ENCODE measurements at places on chromosomes 6 and 20.

DNA sequence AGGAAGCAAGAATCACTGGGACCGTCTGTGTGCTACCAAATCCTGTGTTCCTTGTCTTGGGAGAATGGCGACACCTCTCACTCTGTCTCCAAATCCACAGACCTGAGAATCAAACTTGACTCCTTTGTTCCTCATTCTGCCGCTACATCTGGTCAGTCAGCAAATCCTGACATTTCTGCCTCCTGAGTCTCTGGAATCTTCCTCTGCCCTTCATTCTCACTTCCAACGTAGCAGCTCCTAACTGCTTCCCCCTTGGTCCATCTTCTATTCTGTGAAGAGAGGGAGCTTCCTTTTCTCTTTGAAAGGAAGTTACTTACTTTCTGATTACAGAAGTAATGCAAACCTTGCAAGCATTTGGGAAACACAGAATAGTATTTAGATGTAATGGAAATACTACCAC, 37.7 kb downstream of the SYTL3 start:
- DNase-seq = no peak

DNA sequence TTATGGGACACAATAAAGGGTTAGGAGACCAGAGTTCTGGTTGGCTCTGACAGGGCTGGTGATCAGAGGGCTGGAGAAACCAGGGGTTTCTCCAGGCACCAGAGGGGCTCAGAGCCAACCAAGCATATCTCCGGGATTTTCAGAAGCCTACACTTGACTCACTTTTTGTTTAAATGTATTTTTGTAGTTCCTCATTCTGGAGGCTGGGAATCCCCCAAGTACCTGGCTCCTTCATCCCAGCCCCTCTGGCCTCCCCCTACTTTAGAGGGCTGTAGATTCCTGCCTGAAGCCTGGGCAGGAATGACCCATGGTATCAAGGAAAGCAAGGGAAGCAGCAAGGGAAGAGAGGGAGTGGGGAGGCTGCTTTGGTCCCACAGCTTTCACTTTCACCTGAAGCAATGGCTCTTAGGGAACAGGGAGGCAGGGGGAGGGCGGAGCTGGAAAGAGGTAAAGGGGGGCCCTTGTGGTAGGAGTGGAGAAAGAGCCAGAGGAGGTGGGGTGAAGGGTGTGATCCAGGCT, 973 bp downstream of the CD40 start:
- no peak for DNase-seq

GRCh38 chr6:3410385-3411360, 46.2 kb downstream of the SLC22A23 start:
- DNase-seq = no peak

DNA sequence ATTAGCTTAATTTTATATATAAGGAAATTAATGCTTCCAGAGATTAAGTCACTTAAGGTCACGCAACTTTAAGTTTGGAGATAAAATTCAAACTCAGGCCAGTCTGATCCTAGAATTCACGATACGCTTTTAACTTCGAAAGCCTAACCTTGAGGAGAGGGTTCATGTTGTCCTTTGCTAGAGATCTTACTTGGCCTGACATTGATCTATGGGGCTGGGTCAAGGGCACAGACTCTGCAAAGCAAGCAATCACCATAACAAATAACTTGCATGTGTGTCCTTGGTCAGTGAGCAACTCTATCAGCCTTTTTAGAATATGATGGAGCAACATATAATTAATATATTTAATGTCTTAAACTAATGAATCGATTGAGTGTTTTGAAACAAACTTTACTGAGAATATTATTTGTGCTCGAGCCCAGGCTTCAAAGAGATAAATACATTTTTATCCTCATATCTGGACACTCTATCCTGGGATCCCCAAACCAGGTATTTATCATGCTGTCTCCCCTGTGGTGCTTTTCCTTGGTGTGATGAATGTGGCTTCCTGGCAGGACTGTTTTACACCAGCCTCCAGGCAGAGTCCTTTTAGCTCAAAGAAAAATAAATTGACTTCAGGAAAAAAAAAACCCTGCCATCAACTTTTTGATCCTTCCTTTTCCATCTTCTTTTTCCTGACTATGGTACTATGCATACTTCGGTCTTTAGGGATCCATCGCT, 29.1 kb downstream of the RPS12 start:
- no peak for DNase-seq

DNA sequence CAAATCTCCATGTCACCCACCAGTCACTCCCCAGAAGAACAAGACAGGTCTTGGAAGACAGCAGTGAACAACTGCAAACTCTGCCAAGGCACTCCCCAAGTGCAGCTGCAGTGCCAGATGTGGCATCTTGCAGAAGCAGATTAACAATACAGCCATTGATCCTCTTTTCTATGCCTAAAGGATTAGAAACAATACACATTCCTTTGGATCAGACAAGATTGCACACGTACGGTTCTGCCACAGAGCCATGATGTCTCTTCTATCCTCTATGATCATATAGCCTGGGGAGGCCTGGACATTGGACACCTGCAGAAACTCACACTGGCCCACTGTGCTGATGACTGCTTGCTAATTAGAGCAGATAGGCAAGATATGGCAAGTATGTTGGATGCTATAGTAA, 155.9 kb downstream of the MYLK4 start:
- DNase-seq = no peak

- no peak for DNase-seq
Observed at GRCh38 chr6:8888468-8888867, 453.1 kb upstream of the SLC35B3 start.

DNA sequence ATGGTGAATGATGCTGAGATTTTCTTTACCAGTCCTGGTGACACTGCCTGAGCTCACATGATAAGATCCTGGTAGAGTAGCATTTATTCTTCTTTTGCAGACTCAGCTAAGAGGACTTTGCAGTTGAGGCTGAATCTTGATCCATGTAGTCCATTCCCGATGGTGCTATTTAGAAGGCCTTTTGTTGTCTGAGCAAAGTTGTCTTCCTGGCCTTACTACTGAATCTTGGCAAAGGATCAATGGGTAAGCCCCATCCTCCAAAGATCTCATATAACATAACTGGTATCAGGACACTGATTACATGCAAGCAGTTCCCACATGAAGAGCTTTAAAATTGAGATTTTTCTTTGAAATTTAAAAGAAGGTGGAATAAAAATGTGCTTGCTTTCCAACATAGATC, 291.6 kb downstream of the SOX4 start:
- no peak for DNase-seq

DNA sequence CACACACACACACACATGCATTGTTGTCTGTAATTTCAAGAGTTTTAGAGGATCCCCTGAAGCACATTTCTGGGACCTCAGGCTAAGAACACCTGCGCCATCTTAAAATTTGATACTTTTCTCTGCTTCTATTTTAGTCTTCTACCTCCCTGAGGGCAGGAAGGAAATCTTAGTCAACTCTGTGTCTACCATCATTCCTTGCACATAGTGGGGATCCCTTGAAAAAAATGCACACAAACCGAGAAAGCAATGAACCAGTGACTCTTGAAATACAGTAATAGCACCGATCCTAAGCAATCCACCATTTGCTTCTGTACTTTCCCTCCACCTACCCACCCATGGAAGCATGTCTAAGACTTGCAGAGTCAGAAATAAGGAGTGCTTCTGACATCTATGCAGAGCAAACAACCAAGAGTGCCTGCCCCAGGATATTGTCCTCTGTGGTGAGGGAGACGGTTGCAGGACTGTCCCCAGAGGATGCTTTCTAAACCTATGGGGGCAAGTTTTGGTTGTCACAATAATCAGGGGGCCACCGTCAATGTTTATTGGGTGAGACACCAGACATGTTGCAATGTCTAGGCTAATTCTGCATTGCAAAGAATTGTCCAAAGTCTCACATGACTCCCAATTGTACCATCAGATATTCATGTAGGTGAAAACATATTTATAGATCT, 208.0 kb upstream of the TAB2 start:
- DNase-seq = no peak

- no peak for DNase-seq
Observed at GRCh38 chr20:30910937-30911725, 346.3 kb upstream of the DEFB115 start.

GRCh38 chr20:33647603-33648395, 14.3 kb upstream of the C20orf144 start:
- no peak for DNase-seq

GRCh38 chr6:25685251-25685650, 33.2 kb downstream of the SCGN start:
- no peak for DNase-seq

- DNase-seq = no peak
Observed at GRCh38 chr6:158972241-158973233, 27.5 kb downstream of the RSPH3 start.

- no peak for DNase-seq
Observed at GRCh38 chr6:125839471-125839870, 48.7 kb downstream of the NCOA7 start.

- DNase-seq = no peak
Observed at GRCh38 chr6:83117802-83118201, 50.3 kb downstream of the DOP1A start.

- no peak for DNase-seq
Observed at GRCh38 chr6:56022678-56023077, 147.3 kb upstream of the BMP5 start.

DNA sequence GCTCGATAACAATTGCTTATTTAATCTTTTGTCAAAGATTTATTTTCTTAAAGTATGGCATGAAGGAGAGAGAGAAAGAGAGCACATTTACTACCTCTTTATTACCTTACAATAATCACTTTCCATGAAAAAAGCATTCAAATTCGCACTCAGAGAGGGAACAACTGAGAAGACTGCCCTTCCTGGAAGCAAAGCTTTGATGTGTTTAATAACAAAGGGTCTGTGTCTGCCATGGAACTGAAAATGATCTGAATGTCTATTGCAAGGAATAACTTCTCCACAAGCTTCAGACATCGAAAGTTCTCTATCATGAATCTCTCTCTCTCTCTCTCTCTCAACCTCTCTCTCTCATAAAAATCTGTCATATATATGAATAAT, 308.9 kb downstream of the HDGFL1 start:
- DNase-seq = no peak

GRCh38 chr6:73353636-73354593, at the start of gene DPPA5:
DPPA5 (minus strand) TSS chr6:73354276; CDS start chr6:73354225, 51 bp downstream.
- no peak for DNase-seq

DNA sequence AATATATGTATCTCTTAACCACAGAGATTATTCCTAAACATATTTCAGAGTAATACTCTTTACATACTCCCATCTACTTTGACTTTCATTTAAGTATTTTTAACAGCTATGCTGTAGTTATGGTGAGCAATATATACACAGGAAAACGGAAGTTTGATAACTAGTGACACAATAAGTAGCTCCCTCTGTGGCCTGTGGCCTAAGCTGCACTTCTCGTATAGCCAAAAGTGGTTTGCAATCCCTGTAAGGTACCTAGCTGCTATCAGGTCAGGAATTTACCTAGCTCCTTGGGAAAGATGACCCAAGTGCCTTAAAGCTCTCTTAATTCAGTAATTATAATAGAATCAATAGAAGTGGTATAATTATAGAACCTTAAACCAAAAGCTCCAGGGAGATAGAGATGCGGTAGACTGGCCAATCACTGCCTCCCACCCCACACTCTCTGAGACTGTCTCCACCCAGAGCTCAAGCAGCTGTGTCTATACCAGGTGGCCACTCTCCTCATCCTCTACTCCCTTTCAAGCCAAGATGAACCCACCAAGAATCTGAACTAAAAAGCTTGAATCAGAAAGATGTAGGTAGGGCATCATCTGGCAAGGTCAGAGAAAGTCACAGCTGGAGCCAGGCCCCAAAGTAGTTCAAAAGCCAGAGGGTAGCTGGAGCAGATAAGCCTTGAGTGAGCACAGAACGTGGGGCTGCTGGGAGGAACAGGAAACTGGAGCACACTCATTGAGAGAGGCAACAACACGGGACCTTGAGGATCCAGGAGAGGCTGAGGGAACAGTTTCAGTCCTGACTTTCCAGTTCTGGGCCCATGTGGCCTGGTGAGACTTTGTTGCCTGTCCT, 84.9 kb upstream of the ASF1A start:
- no peak for DNase-seq

GRCh38 chr6:56852260-56853010, 102.5 kb upstream of the BEND6 start:
- no peak for DNase-seq

DNA sequence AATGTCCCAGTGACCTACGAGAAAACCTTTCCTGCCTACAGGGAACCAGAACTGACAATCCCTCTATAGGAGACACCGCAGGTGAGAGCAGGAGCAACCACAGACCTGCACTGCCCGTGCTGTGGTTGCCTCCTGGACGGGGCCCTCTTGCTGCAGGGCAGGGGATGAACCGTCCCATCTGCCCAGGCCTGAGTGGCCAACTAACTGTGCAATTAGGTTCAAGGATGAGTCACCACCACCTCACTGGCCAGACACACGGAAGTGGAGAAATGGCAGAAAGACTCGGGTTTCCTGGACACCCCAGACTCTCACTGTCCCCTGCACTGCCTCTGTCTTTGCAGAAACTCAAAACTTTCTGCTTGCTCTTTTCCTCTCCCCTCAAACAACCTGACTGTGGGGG, 13.8 kb upstream of the HLA-G start:
- DNase-seq = no peak

- no peak for DNase-seq
Observed at GRCh38 chr20:39885975-39886649, 802.9 kb downstream of the MAFB start.

- DNase-seq = no peak
Observed at GRCh38 chr6:82017288-82017687, 230.3 kb downstream of the IBTK start.

- DNase-seq = no peak
Observed at GRCh38 chr6:12528581-12529363, 187.8 kb upstream of the PHACTR1 start.

DNA sequence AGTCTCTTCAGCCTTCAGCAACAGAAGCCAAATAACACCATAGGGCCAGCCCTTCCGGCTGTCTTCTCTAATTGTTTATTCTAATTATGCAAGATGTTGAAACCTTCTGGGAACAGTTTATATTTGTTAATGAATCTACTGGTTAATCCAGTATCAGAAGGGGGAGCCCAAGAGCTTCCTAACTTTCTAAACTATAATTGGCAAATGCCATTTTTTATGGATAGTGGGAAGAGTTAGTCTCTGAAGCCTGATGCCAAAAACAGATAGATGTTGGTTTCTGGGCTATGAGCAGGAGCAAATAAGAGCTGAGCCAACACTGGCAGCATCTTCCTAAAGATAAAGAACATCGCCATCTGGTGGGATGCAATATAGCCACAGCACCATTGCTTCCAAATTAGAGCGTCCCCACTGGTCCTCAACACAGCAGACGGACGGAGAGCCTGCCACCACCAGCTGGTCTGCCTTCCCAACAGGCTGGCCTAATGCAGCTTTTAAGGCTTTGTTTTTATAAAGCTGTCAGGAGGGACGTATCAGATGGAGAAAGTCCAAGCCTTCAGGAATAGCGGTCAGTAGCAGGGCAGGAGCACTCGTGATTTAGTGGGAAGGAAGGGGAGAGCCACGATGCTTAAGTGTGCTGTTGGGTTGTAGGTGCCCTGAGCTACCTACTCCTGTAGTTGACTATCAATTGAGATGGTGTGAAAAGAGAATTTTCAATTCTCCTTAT, 118.8 kb downstream of the RALGAPA2 start:
- DNase-seq = no peak

- DNase-seq = no peak
Observed at GRCh38 chr6:3793545-3793944, 42.0 kb upstream of the PXDC1 start.

Data from SIG-M5 (cell line).